Sigmoid colon (tissue), 7 donors: ENCODE measurements at places on chromosomes 4 and X. TPM values are rescaled to one million over a fixed set of nuclear protein-coding genes. Genes with fewer than 3 reads are reported as not detected.

DNA sequence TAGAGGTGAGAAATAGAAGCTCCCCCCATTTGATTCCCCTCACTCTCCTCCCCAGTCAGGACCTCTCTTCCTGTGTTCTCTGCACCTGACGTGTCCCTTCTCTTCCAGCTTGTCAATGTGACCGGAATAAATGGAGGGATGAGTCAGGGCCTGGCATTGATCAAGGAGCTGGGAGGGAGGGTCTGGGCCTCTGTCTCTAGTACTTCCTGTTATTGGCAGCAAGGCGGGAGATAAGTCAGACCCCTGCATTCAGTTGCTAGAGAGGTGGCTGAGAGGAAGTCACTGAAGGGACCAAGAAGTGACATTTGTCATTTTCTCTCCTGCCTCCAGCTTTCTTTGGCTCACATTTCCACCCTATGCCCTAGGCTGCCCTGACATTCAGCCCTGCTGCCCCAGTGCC lies 35.1 kb upstream of the ZNF41 start:
- no peak for DNase-seq

DNA sequence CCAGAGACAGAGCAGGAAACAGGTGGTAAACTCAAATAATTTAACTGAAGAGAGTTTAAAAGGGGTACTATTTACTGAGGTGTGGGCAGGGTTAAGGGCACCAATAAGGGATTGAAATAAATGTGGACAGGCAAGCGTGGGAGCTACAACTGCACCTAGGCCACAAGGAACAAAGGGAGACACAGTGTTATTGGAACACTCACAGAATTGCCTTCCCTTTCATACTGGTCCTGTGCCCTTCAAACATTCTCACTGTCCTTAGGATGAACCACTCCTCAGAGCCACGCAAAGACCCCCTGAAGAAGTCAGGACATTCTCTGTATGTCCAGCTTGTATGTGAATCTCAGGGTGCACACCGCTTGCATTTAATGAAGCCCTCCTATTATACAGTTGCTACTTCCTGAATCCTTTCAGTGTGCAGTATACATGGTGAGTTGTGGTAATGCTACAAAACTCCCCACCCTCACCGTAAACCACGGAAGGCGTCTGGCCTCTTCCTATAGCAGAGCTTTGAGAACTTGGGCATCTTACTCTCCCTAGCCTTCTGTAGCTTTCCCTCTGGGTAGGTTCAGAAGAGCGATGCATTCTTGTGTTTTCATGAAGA lies 9.6 kb upstream of the MRPL1 start:
- DNase-seq: no peak

DNA sequence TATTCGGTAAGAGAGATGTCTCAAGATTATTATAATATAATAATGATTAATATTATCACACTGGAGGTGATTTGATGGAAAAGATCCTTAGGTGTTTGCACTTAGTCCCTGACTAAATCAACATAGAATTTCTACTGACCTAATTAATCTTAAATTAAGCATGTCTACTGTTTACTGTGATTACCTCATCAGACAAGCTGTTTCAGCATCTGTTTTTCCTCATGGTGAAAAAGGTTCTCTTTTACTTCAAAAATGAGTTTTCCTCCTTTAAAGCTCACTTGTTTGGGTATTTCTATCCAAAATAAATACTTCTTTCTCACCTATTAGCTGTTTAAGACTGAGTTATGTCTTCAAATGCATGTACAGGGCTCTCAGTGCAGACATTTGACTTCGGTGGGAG lies 407.8 kb downstream of the NKX6-1 start:
- DNase-seq: no peak

GRCh38 chrX:12986164-12986779 lies 11.4 kb downstream of the TMSB4X start:
- DNase-seq: no peak

RXFP1 gene
- total RNA-seq: not detected

DSPP gene
- total RNA-seq: not detected

TMEM156 gene
- total RNA-seq: not detected

GRCh38 chr4:37726666-37727065 lies 40.5 kb upstream of the RELL1 start:
- DNase-seq: no peak

GRCh38 chr4:154024097-154024694 lies 235.3 kb upstream of the SFRP2 start:
- no peak for DNase-seq

HSPA4L gene
- total RNA-seq: 3.5 TPM

DNA sequence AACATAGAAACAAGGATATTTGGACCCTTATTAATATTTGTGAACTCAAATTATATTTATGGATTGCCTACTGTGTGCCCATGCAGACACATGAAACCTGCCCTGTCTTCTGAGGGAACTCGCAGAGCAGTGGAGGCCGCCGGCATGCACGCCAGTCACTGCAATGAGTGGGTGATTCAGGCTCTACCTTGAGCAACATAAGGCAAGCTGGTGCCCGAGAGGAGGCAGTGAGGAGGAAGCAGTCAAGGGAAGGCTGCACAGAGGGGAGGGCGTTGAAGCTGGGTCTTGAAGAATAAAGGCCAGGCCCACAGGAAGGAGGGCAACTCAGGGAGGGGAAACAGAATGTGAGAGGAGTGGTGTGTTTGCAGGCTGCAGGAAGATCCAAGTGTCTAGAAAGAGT lies 52.8 kb downstream of the PPEF2 start:
- DNase-seq: no peak

DNA sequence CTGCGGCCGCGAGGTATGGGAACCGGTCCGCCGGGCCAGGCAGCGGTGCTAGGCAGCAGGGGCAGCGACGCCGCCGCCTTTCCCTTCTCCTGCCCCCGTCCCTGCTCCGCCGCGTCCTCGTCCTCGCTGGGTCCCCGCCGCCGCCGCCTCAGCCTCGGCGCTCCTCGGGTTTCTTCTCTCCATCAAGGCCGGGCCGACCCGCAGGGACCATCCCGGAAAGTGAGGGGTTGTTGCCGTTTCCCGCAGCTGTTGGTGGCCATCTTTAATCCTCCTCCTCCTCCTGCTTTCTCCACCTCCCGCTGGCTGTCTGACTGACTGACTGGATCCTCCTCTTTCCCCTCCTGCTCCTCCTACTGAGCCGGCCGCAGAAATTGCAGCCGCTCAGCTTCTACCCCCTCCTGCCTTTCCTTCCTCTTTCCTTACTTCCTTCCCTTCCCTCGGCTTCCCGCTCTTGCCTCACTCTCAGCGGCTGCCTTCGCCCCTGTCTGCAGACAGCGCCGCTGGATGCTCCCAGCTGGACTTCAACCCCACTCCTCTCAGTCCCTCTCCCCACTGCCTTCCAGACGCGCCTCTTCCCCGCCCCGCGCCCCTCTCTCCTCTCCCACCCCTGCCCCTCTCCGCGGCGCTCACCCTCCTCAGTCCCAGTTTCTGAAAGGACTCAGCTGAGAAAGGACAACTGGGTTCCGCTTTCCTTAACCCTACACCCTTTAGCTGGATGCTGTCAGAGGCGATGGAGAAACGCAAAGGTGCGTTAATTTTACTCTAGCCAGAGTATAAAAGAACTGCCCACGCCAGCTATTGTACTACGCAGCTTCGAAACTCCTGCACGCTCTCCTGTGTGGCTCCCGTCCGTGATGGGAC lies at the start of gene WDFY3:
Gene WDFY3 (minus strand): TSS at position 309 of the 861 bp plus-strand sequence. CDS start 106,099 bp downstream, outside the sequence.
- DNase-seq: peak; percentile 94

GRCh38 chr4:153211986-153212728 lies 7.9 kb downstream of the TRIM2 start:
- no peak for DNase-seq

GRCh38 chr4:1211371-1211770 lies 37.6 kb downstream of the CTBP1 start:
- peak; percentile 61 for DNase-seq

- DNase-seq: no peak
Measured at GRCh38 chr4:55251342-55251741, 94.7 kb upstream of the SRD5A3 start.

CHIC2 gene
- 34.6 TPM for total RNA-seq

DNA sequence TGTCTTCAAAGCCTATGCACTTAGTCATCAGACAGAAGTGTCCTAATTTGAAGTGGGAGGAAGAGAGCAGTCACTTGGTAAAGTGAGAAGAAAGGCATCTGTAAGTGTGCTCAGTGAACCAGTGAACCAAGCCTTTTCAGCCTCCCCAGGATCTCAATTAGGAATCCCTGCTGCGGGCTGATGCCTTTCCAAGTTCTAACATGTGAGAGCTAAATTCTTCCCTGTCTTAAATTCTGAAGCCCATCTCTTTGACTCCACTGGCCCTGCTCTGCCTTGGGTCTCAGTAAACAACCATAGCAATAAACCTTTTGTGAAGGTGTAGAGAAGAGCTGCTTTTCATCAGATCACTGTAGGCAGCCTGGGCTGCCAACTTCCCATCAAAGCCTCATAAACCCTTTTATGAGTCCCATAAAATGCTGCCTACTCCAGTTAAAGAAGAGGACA lies 701.2 kb upstream of the LCORL start:
- peak; percentile 84 for DNase-seq

GRCh38 chr4:160213366-160213765 lies 1110.5 kb downstream of the RAPGEF2 start:
- no peak for DNase-seq

DNA sequence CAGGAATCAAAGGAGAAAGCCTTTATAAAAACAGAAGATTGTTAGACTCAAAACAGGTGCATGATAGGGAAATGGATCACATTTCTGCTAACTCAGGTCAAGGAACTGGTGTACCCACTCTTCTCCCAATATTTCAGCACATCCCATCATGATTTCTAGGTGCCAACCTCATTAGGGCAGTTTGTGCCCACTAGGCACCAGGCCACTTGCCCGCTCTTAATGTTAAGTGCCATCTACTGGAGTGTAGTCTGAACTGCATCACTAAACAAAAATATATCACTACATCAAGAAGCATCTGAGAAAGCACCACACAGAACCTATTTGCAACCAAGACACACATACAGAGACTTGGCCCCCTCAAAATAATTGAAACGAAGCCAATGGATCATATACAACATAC lies 140.4 kb upstream of the GRID2 start:
- DNase-seq: no peak

DNA sequence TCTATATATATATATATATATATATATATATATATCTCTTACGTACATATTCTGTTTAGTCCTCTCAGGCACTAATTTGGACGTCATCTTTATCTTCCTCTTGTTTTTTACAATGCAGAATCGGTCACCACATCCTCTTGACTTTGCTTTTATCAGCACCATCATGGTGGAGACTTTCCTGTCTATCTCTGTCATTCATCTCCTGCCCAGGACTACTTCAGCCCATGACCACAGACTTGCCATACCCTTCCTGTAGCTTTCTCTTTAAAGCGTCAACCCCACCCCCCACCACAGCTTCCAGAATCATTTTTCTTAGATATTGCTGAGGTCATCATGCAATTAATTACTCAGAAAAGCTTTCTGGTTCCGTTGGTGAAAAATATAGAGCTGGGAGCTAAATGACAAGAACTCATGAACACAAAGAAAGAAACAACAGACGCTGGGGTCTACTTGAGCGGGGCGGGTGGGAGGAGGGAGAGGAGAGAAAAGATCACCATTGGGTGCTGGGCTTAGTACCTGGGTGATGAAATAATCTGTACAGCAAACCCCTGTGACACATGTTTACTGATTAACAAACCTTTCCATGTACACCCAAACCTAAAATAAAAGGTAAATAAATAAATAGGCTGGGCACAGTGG lies 30.5 kb upstream of the PRKX start:
- DNase-seq: no peak

DNA sequence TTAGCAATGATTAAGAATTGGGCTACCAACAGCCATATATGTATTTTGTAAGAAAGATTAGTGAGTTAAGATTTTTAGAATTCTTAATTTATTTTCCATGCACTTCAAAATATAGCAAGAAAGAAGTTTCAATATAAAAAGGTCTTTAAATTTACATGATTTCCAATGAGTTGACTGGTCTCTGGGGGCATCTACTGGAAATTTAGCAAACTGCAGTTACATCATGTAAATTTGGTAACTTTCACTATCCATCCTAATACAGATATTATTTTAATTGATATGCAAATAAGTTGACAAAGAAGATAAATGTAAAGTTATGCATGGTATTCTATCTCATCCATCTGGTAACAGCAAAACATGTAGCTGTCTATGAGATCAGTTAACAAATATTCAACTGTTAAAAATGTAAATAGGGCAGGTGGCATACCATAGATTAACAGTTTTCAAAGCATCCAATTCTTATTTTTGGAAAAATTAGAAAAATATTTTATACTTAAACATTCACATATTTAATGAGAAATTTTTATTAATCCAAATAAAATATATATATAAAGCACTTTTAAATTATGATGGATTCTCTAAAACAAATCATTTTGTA lies 29.1 kb downstream of the TTC29 start:
- DNase-seq: no peak

GRCh38 chr4:89253311-89253710 lies 54.3 kb downstream of the GPRIN3 start:
- no peak for DNase-seq

EDNRA gene
- 5.3 TPM for total RNA-seq

DNA sequence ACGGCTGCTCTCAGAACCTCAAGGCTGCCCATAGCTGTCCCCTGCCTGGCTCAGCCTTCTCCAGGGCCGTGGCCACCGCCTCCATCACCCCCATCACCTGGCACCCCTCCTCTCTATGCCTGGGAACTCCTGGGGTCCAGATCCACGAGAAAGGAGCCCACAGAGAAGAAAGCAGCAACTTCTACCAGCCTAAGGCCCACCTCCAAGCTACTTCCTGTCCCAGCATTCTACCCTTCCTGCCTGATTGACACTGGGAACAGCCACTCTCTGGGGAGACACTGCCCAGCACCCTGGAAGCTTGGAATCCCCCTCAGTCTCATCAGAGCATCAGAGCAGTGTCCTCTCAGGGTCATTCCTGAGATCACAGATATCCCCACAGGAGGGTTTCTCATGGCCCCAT lies 36.9 kb upstream of the PROM1 start:
- no peak for DNase-seq

GRCh38 chr4:76059750-76060149 lies 14.8 kb upstream of the ART3 start:
- no peak for DNase-seq

- DNase-seq: no peak
Measured at GRCh38 chr4:168309781-168310180, 8.8 kb downstream of the DDX60 start.

SLC2A9 gene
- 5.7 TPM for total RNA-seq

DNA sequence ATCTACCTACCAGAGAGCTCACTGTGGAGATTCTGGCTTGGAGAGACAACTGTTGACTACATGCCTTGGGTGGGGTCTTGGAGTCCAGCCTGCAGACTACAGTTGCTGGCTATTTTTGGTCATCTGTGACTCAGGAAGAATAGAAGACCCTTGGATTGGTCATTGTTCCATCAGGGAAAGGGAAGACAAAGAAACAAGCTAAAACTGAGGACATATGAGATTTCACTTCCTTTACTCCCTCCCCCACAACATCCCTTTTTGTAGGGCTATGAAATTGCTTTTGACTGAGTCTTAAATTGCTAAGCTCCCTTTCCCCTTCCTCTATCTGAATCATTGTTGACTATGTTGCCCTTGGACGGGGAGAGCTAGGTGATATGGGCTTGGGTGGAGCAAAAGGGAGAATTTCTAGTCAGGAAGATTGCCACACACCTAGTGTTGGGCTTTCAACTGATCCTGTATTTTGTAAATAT lies 11.7 kb downstream of the MSN start:
- no peak for DNase-seq

- DNase-seq: no peak
Measured at GRCh38 chrX:115616943-115617563, 56.1 kb downstream of the PLS3 start.
